ENCODE measurements at places on chromosomes 6 and 20.

GRCh38 chr20:32252189-32252588 lies 25.3 kb upstream of the KIF3B start:
- DNase-seq, result no peak

GRCh38 chr6:46651816-46652215 lies 802 bp downstream of the CYP39A1 start:
- no peak for DNase-seq

- DNase-seq, result no peak
Measured at GRCh38 chr6:56023829-56024228, 148.4 kb upstream of the BMP5 start.

DNA sequence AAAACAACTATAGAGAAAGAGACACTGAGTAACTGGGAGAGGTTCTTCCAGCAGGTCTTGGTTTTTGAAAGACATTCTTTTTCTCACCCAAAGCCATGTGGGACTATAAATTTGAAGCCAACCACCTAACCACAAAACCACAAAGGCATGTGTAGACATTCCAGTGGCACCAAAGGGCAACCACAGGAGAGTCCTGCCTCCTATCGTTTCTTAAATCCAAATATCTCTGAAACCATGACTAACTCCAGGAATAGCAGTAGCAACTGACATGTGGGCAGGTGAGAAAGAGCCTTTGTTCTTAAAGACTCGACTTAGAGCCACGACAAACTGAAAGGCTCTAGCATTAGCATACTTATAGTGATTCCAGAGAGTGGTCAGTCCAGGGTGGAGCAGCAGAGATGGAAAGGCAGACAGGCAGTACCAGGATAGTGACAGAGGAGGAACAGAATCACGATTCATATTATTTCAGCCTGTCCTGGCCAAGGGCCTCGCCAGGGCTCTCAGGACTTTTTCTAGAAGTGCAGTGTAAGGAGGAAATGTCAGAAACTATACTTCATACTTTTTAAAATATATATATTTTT lies 9.4 kb upstream of the COL9A1 start:
- peak; percentile 35 for DNase-seq

DNA sequence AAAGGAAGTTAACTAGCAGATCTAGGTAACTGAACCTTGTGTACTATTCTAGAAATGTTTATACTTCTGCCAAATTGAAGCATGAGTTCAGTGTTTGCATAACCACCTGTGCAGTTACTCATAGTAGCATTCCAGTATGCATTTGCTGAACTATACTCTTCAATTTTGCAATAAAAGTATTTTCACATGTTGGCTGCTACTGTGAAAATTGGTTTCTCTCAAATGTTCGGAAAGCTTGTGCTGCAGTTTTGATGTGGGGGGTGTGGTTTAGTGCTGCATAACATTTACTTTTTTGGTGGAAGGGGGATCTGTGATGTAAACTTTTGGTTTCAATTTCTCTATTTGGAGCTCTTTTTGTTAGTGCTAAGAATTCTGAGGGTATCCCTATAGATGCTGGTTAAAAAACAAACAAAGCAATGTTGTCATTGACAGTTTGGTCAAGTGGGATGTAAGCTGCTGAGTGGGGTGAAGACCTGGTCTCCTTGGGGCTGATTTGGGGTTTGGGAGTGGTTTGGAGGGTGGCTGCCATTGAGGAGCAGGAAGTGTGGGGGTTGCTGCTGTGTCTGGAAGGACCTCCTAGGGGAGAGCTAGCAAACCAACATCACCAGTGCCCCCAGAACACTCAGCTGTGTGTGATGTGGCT lies 87.8 kb downstream of the CARMIL1 start:
- DNase-seq, result no peak

- no peak for DNase-seq
Measured at GRCh38 chr20:57133926-57134650, 132.4 kb downstream of the BMP7 start.

GRCh38 chr6:158765499-158766068 lies 53.6 kb downstream of the EZR start:
- DNase-seq, result no peak

DNA sequence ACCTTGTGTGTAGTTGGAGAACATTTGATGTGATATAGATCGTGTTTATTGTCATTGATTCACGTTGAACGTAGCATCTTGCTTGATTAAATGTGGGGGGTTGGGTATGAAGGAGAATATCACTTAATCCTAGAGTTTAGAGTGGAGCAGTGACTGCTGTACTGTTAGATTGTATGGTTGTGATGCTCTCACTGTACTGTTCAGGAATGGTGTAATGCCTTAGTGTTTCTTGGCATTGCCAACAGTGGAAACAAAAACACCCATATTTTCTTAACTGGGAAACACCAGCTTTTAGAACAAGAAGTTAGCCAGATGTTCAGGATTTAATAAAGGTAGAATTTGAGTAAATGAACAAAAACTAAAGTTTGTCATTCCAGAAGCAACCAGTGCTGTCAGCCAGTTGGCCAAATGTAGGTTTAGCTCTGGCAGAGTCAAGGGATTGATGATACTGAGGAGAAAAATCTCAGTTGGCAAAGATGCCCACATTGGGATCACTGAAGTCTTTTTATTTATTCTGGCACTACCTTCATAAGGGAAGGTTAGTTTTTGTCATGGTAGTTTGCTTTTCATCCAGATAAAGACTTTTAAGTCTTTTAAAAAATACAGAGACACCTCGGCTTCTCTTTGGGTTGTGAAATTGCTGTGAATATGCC lies 129.9 kb downstream of the JARID2 start:
- DNase-seq, result no peak

GRCh38 chr6:17064975-17065374 lies 36.9 kb upstream of the STMND1 start:
- DNase-seq, result no peak

DNA sequence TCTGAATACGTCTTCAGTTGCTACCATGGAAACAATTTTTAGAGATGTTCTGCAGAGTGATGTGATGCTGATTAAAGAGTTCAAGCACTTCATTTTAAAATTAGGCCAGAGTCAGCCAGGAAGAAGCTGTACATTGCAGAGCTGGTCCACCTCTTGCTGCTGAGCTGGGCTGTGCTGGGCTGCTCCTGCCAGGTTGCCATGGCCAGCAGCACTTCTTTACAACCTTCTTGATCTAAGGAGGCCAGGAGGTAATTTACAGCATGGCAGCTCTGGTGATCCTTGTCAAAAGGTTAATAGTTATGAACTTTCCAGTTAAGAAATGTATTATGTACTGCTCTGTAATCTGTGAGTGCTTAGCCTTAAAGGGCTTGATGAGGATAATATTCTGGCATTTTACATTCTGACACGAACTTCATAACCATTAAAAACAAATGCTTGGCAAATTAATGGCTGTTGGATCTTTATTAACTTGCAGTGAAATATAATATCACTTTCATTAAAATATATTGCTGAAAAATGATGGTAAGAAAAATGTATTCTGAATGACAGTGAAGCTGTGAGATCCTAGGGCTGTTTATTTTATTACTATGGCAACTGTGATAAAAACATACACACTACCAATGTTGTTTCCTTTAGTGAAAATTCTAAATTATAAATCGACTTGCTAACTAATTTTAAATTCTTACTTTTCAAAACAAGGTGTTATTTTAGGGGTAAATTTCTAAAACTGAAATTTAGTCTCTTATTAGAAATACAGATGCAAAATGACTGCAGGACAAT lies 259.7 kb downstream of the RFPL4B start:
- DNase-seq, result peak; percentile 29

DNA sequence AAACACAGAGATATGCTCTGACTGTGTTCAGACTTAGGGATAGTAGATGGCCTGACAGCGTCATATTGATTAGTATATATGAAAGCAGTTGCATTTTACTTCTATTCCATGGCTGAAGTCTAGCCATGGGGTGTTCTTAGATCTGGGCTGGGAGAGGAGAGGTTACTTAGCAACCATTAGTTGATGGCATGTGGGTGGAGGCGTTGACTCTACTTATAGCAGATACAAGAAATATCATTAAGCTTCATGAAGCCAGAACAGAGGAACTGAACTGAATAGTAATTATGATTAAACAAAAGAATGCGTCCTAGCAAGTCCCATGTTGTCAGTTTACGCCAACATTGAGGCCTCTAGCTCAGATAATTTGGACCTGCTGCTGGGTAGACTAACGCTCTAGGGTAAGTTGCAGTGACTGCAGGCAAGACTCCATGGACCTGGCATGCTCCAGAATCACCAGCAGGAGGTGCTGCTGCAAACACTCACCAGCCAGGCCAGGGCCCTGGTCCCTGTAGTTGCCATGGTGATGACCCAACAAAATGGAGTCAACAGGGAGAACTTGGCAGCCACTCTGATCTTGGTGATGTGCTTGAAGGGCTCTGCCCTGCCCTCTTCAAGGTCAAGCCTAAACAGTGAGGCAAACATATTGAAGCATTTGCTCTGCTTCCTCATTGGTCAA lies 477.3 kb downstream of the PREX1 start:
- no peak for DNase-seq

DNA sequence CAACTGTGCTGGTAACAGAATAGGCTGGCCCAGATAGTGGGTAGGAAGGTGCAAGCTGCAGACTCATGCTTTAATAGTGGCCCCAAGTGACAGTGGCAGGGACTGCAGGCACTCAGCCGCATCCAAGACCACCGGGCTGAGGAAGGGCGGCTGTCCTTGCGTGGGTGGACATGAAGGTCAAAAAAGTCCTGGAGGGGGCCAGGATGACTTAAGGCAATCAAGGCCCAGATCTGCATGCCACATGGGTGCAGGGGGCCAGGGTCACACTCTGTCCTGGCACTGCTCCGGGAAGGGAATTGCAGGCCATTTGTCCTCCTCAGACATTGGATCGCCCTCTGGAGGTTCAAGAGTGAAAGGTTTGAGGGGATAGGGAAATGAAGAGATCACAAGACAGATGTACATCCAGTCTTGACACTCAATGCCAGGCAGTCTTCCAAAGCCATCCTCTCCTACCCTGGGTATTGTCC lies 10.4 kb upstream of the VNN2 start:
- DNase-seq, result peak; percentile 24

DNA sequence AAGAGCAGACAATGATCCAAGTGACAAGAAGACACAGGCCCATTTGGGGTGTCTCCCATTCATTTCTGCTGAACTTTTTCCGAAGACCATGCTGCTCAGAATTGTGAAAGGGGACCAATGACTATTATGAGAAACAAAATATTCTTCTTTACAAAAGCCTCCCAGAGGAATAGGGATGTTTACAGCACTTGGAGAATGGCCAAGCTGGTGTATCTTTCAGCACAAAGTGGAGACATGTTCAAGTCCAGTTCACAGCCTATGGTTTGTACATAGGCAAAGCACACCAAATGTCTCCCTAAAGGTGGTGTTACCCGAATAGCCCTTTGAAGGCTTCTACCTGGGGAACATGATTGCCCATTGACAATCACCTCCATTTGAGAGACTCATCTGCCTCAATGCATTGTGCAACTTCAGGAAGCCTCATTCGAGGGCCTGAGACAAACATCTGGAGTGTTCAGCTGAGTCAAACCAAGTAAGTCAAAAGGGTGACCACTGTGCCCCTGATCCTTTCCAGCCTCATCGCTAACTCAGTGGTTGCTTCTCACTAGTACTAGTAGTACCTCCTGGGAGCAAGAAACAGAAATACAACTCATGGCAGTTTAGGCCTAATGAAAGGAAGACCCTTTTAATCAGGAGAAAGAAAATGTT lies 451.0 kb upstream of the MARCKS start:
- no peak for DNase-seq

DNA sequence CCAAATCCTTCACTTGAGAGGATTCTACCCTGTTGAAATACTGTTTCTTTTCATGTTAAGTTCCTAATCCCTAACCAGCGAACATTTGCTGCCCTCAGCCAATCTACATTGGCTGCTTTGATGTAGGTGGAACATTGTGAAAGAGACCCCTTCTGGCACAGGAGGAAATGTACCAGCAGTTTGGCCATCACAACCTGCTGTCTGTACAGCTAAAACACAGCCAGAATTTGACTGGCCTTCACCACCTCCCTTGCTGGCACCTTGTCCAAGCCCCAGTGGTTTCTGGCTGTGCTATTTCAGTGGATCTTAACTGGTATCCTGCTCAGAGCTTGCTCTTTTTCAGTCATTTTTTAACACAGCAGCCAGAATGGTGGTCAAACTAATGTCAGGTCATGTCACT lies 202.1 kb upstream of the EPHA7 start:
- DNase-seq, result peak; percentile 53

GRCh38 chr6:111959766-111960165 lies 86.5 kb upstream of the FYN start:
- DNase-seq, result no peak

- peak; percentile 57 for DNase-seq
Measured at GRCh38 chr20:37670351-37670791, 23.5 kb upstream of the CTNNBL1 start.

GRCh38 chr20:40991181-40991889 lies 37.3 kb upstream of the TOP1 start:
- peak; percentile 48 for DNase-seq
